ENCODE measurements at places on chromosomes 11 and 22.
A peak's percentile ranks its signal among the peaks of the same experiment; 100 is the strongest.

DNA sequence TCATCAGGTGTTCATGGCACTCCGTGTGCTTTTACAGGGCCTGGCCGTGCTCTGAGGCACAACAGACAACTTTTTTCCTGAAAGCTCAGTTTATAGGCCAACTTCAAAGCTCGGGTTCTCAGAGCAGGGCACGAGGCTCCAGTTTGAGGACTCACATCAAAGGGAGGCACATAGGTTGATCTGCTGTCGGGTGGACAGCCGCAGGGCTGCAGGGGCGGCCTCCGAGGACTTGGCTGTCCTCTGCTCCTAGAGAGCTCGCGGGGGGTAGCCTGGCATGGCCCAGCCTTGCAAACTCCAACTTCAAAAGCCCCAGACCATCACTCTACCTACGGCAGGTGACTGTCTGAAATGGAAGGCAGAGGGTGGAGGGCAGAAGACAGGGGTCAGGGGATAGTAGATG is 31.6 kb downstream of the C11orf58 start:
- no peak for DNase-seq

DNA sequence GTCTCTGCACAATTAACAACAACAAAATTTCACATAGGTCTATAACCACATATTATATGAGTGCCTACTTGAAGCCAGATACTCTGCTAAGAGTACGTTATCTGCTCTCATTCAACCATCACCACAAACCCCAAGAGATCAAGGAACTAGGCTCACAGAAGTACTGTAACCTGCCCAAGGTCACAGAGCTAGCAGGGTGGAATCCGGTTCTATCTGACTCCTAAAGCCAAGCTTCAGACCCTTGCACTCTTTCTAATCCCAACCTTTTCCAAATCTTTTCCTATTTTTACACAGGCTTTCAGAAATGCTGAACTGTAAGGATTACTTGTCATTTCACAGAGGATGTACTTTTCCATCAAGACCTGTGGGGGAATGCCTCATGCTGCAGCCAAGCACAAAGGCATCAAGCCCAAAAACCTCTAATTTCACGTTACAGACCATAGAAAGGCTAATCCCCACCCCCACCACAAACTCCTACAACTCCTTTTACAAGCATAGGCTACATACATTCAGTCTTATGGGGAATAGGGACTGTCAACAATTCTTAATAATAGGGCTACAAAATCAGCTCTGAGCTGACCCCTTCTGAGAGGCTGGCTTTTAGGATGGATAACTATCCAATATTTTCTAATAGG is 927 bp downstream of the PRCP start:
- DNase-seq, result no peak

DNA sequence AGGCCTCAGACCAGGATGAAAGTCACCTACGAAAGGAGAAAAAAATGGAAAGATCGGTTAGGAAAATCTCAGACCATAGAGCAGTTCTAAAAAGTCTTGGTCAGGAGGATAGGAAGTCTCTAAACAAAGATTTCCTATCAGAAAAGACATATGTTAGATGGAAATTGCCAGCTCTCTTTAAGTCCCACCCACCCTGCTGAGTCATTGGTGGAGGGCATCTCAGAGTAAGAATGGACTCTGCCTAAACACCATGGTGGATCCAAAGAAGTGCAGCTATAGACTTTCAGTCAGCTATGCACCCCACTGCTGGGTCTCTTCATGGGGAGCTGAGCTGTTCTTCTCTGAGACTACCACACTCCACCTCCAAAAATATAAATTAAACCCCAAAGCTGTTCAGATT is 3.7 kb downstream of the OR8B2 start:
- no peak for DNase-seq

- peak; percentile 83 for DNase-seq
These were observed 1.9 kb upstream of the PEX26 start for GRCh38 chr22:18075720-18076497.

DNA sequence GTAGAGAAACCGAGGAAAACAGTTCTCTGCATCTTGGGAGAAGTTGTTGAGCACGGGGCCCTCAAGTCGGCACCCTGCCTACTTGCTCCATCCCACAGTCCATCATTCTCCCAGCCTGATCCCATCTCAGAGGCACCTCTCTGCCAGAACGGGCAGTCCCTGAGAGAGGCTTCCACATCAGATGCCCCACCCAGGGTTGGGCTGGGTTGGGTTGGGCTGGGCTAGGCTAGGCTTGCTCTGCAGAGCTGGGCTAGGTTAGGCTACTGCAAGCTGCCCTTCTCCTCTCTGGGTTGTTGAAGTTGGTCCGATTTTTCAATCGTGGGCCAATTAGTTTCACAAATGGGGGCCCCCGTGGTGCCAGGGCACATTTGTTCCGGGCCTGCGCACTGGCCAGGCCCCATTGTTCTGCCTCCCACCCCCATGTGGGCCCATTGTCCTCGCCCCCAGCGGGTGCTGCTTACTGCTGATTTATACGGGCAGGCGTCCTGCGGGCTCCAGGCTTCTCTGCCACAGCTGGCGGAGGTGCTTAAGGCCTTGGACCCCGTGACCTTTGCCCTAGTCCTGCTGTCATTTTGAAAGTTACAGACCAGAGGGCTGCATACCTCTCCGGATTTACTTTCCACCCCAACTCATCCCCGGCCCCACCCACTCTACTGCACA is 63.7 kb upstream of the NNMT start:
- DNase-seq, result no peak

- DNase-seq, result no peak
These were observed 71.9 kb upstream of the PPARA start for GRCh38 chr22:46078241-46079092.

- DNase-seq, result no peak
These were observed 29.9 kb downstream of the C11orf96 start for GRCh38 chr11:43972366-43972765.

GRCh38 chr11:73977856-73978519 is 4.7 kb downstream of the UCP2 start:
- DNase-seq, result no peak

- DNase-seq, result no peak
These were observed 78.4 kb downstream of the IGLL1 start for GRCh38 chr22:23501708-23502107.

- no peak for DNase-seq
These were observed 18.6 kb upstream of the AIFM3 start for GRCh38 chr22:20948450-20948849.
